Colonic mucosa (tissue), 4 donors: ENCODE measurements at places on chromosomes 11 and 22. TPM values are rescaled to one million over a fixed set of nuclear protein-coding genes. Genes with fewer than 3 reads are reported as not detected.

- peaks cover 10% of the 10 kb centered on the region for H3K27me3 ChIP-seq
- H3K4me1 ChIP-seq = peaks cover 10% of the 10 kb centered on the region
- peak overlapping the region; percentile 53 for H3K4me3 ChIP-seq
- peak; percentile 57 for DNase-seq
Measured at GRCh38 chr11:72642884-72643522, 31.2 kb downstream of the PDE2A start.

GRCh38 chr11:63906585-63906984 lies 10.4 kb downstream of the RCOR2 start:
- H3K36me3 ChIP-seq = peaks cover 40% of the 10 kb centered on the region
- H3K27ac ChIP-seq = no peak overlapping the region
- H3K27me3 ChIP-seq = no peaks in the 10 kb centered on the region
- no peak for DNase-seq

- no peaks in the 10 kb centered on the region for H3K4me1 ChIP-seq
- DNase-seq = peak; percentile 28
- H3K27me3 ChIP-seq = no peaks in the 10 kb centered on the region
- no peaks in the 10 kb centered on the region for H3K36me3 ChIP-seq
Measured at GRCh38 chr11:133228471-133229329, 303.6 kb downstream of the OPCML start.

DNA sequence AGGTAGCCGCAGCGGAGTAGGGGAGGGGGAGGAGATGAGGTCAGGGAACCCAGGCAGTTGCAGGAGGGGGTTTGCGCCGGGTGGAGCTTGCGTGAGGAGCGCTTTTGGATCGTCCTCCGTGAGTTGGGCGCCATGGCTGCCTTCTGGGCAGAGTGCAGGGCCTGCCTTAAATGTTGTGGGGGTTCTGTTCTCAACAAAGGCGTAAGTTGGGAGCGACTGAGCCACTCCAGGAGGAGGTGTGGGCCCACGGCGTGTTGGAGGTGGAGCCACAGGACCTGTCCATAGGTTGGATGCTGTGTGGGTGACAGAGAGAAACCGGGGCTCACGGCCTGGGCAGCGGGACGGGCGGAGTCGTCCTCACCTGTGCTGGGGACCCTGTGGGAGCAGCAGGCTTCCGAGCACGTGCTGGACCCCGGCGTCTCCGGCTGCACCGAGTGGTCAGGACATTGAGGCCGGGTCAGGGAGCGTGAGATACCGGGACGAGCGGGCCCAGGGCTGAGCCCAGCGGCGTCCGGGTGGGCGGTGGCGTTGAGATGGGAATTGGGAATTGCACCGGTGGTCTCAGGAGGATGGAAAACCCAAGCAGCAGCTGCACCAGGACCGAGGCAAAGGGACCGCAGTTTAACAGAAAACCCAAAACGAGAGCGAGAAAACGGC lies 977 bp upstream of the PGGHG start:
- DNase-seq = no peak
- H3K4me1 ChIP-seq = no peaks in the 10 kb centered on the region
- H3K27me3 ChIP-seq = peaks cover 9% of the 10 kb centered on the region
- H3K27ac ChIP-seq = peak overlapping the region; percentile 44

- H3K27me3 ChIP-seq = no peaks in the 10 kb centered on the region
- no peaks in the 10 kb centered on the region for H3K4me1 ChIP-seq
- H3K36me3 ChIP-seq = no peaks in the 10 kb centered on the region
- DNase-seq = no peak
- no peak overlapping the region for H3K27ac ChIP-seq
Measured at GRCh38 chr11:19853920-19854319, 141.3 kb downstream of the NAV2 start.

- no peak for DNase-seq
- H3K27ac ChIP-seq = no peak overlapping the region
- no peaks in the 10 kb centered on the region for H3K27me3 ChIP-seq
- peaks cover 3% of the 10 kb centered on the region for H3K4me1 ChIP-seq
- H3K4me3 ChIP-seq = no peak overlapping the region
Measured at GRCh38 chr11:102438311-102439062, 14.1 kb downstream of the TMEM123 start.

DNA sequence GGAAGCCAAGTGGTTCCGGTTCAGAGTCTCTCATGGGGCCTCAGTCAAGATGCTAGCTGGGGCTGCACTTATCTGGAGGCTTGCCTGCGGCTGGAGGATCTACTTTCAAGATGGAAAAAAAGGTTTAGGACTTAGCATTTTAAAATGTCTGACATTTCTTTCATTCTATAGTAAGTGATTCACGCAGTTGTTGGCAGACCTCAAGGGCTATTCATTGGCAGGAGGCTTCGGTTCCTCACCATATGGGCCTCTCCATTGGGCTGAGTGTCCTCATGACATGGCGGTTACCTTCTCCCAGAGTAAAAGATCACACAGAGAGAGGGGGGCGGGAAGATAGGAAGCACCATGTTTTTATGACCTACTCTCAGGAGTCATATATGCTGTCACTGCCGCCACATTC lies 298.0 kb upstream of the PLET1 start:
- no peak overlapping the region for H3K27ac ChIP-seq
- H3K27me3 ChIP-seq = no peaks in the 10 kb centered on the region
- H3K4me1 ChIP-seq = no peaks in the 10 kb centered on the region

DNA sequence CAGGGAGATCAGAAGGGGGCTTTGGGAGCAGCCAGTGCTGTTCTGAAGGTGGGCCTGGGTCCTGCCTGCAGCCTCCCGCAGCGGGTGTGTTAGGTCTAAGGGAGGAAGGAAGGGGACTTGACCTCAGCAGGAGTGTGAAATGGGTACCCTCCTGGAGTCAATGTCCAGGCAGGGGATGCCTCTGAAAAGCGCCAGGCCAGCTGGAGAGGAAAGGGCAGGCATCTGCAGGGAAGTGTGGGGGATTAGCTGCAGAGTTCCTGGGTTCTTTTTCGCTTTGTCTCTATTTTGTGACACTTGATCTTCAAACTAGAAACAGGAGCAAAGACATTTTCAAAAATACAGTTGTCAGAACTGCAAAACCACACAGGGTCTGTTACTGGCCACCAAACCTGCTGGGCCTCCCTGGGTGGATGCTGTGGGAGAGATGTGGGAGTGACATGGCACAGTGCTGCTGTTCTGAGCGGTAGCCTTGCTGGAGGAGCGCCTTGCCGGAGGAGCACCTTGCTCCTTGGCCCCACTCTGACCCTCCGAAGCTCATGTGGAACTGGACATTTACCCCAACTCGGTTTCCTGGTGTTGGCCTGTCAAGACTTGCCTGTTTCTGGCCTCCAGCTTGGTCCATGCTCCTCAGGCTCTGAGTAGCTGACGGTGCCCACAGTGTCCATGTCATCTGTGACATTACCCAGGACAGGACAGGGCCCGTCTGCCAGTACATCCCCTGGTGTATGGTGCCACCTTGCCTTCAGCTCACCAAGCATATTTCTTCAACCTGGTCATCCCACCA lies 25.9 kb downstream of the MED15 start:
- H3K36me3 ChIP-seq = peaks cover 8% of the 10 kb centered on the region
- no peak for DNase-seq
- H3K4me1 ChIP-seq = peaks cover 24% of the 10 kb centered on the region
- no peak overlapping the region for H3K4me3 ChIP-seq
- H3K27ac ChIP-seq = no peak overlapping the region

- H3K4me3 ChIP-seq = no peak overlapping the region
- H3K36me3 ChIP-seq = peaks cover 7% of the 10 kb centered on the region
- H3K4me1 ChIP-seq = peaks cover 11% of the 10 kb centered on the region
- no peaks in the 10 kb centered on the region for H3K27me3 ChIP-seq
Measured at GRCh38 chr22:41480397-41480735, 11.4 kb downstream of the ACO2 start.

DNA sequence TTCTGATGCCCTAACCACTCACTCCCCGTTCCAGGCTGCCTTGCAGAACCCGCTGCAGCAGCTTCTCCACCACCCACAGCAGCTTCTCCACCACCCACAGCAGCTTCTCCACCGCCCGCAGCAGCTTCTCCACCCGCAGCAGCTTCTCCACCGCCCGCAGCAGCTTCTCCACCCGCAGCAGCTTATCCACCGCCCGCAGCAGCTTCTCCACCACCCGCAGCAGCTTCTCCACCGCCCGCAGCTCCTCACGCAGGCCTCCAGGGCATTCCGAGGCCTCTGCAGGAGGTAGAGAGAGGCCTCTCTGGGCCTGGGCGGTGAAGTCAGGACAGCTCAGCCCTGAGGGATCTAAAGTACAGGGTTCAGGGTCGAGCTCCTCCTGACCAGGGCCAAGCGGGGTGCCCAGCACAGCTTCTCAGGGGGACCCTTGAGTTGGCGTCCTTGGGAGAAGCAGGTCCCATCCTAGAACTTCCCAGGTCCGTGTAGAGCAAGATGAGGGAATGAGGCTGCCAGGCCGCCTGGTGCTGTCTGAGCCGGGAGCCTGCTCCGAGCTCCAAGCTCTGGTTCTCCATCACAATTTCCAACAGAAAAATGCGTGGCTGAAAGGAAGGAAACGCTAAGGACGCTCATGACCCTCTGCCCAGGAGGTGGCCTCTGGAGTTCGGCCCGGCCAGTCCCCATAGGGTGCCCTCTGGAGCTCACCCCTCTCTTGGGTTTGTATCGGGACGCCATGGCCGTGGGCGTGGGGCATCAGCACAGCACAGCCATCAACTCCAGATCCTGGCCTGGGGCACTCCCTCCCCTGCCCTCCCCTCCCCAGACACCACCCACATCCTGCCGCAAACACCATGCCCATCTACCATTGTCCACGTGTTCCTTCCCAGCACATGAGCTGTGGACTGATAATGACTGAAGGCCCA lies 528.6 kb downstream of the BRD1 start:
- no peak for DNase-seq
- no peak overlapping the region for H3K4me3 ChIP-seq
- no peaks in the 10 kb centered on the region for H3K36me3 ChIP-seq
- no peaks in the 10 kb centered on the region for H3K4me1 ChIP-seq
- no peaks in the 10 kb centered on the region for H3K27me3 ChIP-seq
- no peak overlapping the region for H3K27ac ChIP-seq

DNA sequence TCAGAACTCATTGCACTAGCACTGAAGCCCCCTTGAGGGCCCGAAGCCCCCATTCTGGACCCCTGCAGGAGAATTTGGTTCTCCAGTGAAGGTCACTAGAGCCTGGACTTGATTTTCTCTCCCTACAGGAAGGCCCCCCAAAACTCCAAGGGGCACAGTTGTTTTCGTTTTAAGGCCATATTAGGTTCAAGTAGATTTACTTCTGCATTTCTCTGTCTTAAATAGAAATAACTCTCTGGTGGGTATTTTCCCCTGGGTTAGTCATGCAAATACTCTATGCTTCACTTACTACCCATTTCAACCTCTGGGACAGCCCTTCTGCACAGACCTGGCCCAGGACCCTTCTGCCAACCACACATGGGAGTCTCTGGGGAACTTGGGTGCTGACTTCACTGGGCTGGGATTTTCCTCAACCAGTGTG lies 41.6 kb downstream of the WEE1 start:
- DNase-seq = no peak
- H3K4me1 ChIP-seq = peaks cover 4% of the 10 kb centered on the region
- H3K27ac ChIP-seq = peak overlapping the region; percentile 87
- H3K36me3 ChIP-seq = no peaks in the 10 kb centered on the region
- no peak overlapping the region for H3K4me3 ChIP-seq
- no peaks in the 10 kb centered on the region for H3K27me3 ChIP-seq

DNA sequence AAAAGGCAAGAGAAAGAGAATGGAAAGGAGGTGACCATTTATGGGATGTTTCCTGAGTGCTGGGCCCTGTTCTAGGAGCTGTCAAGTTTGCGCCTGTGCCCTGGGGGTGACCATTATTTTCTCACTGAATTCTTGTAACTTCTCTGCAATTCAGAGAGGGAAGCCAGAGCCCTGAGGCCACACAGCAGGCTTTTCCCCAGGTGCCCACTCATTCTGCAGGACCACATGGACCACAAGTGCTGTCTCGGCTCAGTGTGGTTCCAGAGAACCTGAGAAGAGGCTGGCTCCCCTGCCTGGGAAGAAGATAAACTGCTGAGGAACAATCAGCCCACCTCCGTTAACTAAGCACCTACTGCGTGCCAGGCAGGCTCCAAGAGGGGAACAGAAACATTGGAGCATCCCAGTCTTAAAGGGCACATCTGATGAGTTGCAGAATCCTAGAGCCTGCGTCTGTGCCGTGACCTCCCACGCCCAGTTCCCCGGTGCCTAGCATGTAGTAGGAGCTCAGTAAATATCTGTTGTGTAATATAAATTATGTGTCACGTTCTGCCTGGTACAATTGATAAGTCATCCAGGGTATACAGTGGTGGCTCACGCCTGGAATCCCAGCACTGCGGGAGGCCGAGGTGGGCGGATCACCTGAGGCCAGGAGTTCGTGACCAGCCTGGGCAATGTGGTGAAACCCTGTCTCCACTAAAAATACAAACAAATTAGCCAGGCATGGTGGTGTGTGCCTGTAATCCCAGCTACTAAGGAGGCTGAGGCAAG lies 31.6 kb upstream of the CRYBB3 start:
- H3K36me3 ChIP-seq = no peaks in the 10 kb centered on the region
- no peaks in the 10 kb centered on the region for H3K4me1 ChIP-seq
- H3K27me3 ChIP-seq = no peaks in the 10 kb centered on the region
- no peak for DNase-seq

GRCh38 chr22:35986088-35986487 lies 42.5 kb downstream of the RBFOX2 start:
- no peaks in the 10 kb centered on the region for H3K27me3 ChIP-seq
- no peak overlapping the region for H3K4me3 ChIP-seq
- H3K27ac ChIP-seq = no peak overlapping the region
- no peaks in the 10 kb centered on the region for H3K36me3 ChIP-seq
- H3K4me1 ChIP-seq = no peaks in the 10 kb centered on the region

- H3K4me3 ChIP-seq = no peak overlapping the region
- no peaks in the 10 kb centered on the region for H3K27me3 ChIP-seq
- H3K36me3 ChIP-seq = no peaks in the 10 kb centered on the region
- no peak for DNase-seq
- no peaks in the 10 kb centered on the region for H3K4me1 ChIP-seq
Measured at GRCh38 chr11:69744435-69744834, 30.7 kb downstream of the FGF4 start.

DNA sequence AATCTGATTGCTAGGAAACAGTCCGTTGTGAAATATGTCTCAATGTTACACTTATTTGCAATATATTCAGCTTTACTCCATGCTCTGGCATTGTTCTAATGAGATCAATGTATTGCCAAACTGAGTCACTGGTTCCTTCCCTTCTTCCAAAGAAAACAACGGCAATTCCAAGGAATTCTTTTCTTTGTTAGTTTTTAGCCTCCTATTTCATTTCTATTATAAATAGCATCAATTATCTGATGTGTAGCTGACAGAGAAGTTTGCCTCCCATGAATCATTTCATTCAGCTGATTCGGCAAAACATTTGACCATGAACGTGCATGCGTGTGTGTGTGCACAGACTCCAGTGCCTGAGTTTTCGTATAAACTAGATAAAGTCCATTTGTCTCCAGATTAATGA lies 346.8 kb downstream of the ETS1 start:
- H3K27ac ChIP-seq = no peak overlapping the region
- H3K36me3 ChIP-seq = no peaks in the 10 kb centered on the region
- H3K4me3 ChIP-seq = no peak overlapping the region
- DNase-seq = no peak
- H3K27me3 ChIP-seq = no peaks in the 10 kb centered on the region

The FAM227A gene
- total RNA-seq = 2.0 TPM

The SSRP1 gene
- 72.7 TPM for total RNA-seq

The OR51I1 gene
- total RNA-seq = not detected

The OR2AT4 gene
- not detected for total RNA-seq
